ENCODE measurements at places on chromosomes 2 and 18.

- DNase-seq = no peak
Observed at GRCh38 chr2:58923869-58924268, 682.7 kb upstream of the FANCL start.

GRCh38 chr2:108924580-108925251 is 64.3 kb downstream of the EDAR start:
- DNase-seq = no peak

GRCh38 chr2:97005353-97005752 is 19.0 kb upstream of the FAM178B start:
- no peak for DNase-seq

DNA sequence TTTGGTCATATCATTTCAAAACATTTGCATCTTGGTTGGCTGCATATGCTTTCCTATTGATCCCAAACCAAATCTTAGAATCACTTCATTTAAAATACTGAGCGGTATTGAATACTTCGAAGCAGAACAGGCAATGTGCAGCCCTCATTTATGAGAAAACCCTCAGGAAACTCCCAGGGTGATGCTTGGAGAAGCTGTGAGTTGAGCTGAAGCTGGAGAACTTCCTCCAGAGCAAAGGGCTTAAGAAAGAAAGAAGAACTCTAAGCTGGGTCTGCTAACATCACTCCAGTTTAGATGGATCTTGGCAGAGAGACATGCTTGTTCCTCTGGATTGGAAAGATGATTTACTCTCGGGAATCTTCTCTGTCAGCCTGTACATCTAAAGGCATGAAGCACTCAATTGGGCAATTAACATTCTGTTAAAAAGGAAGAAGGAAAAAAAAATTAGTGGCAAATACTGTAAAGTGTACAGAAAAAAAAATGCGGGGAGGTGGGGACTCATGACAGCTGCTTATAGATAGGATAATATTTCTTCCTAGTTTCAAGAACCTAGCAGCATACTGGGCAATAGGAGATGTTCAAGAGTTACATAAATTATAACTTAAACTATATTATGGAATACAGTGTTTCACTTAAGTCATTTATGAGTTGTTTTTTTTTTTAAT is 49.5 kb downstream of the ATIC start:
- no peak for DNase-seq

DNA sequence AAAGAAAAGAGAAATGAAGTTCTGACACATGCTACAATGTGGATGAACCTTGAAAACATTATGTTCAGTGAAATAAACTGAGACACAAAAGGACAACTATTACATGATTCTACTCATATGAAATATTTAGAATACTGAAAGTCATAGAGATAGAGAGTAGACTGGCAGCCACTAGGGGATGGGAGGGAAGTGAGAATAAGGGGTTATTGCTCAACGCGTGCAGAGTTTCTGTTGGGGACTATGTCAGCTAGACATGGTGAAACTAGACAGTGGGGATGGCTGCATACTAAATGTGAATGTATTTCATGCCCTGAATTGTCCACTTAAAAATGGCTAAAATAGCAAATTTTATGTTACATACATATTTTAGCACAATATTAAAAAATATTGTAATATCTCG is 108.7 kb upstream of the ATL2 start:
- no peak for DNase-seq

GRCh38 chr2:203909261-203909967 is 27.1 kb upstream of the ICOS start:
- DNase-seq = no peak

DNA sequence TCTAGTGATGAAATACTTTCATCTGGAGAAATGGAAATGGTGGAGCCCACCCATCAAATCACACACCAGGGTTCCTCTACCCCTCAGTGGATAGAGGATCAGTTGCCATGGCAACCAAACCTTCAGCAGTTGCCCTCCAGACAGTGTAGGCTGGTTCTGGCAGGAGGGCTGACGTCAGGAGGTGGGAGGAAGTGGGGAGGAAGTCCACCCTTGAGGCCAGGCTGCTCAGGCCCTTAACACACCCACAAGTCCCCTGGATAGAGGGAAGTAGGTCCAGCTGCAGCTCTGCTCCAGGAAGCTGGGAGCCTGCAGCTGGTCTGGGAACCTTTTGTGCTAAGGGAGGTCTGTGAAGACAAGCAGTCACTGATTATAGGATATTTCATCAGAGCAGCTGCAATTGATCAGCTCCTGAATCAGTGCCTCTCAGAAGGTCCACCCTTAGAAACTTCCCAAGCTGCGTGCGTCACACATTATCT is 186.6 kb downstream of the MTX2 start:
- no peak for DNase-seq
